Right atrium auricular region (tissue), 2 donors: ENCODE measurements at places on chromosomes 12 and 14. TPM values are rescaled to one million over a fixed set of nuclear protein-coding genes. Genes with fewer than 3 reads are reported as not detected.

The SLC10A1 gene
- total RNA-seq = not detected

DNA sequence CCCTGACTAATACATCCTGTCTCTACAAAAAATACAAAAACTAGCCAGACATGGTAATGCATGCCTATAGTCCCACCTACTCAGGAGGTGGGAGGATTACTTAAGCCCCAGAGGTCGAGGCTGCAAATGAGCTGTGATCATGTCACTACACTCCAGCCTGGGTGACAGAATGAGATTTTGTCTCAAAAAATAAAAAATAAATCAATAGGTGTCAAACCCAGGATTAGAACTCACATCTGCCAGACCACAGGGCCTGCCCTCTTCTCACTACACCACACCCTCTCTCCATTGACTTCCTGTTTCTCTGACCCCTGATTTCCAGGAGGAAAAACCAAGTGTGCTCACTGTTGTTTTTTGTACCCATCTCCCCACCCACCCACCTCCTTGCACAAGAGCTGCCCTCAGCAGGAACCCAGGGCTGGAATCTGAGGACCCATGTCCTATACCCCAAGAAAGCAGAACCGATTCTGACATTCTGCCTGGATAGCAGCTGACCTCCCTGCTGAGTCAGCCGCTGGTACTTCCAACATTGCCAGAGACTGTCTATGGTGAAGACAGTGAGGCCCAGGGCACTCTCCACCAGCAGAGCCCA lies 6.2 kb downstream of the CMKLR1 start:
- H3K36me3 ChIP-seq = no peaks in the 10 kb centered on the region
- H3K4me3 ChIP-seq = no peak overlapping the region
- no peaks in the 10 kb centered on the region for H3K27me3 ChIP-seq
- no peaks in the 10 kb centered on the region for H3K4me1 ChIP-seq
- H3K27ac ChIP-seq = peak overlapping the region; percentile 29

The GZMH gene
- total RNA-seq = 0.93 TPM

DNA sequence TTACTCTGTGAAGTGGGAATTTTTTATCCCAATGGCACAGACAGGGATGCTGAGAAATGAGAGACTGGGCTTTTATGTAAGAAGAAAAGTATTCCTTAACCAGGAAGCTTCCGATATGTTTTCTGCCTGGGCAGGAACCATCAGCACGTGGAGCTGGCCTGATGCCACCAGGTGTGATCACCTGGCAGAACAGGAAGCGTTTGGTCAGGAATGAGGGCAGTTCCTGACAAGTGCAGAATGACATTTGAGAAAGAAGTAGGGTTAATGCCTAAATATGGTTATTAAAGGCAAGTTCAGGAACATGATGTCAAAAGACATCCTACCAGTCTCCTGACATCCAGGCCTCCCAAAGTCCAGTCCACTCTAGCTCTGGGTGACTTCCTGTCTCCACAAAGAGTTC lies 210.3 kb downstream of the NUAK1 start:
- H3K27me3 ChIP-seq = no peaks in the 10 kb centered on the region
- H3K4me1 ChIP-seq = no peaks in the 10 kb centered on the region

The GDF3 gene
- not detected for total RNA-seq

The HOXC12 gene
- total RNA-seq = not detected

GRCh38 chr14:43877351-43877960 lies 629.6 kb downstream of the FSCB start:
- no peaks in the 10 kb centered on the region for H3K4me1 ChIP-seq
- no peaks in the 10 kb centered on the region for H3K36me3 ChIP-seq
- no peaks in the 10 kb centered on the region for H3K27me3 ChIP-seq
- DNase-seq = no peak

GRCh38 chr14:61090432-61091216 lies 109.6 kb downstream of the SLC38A6 start:
- DNase-seq = no peak
- H3K27ac ChIP-seq = no peak overlapping the region
- H3K4me1 ChIP-seq = no peaks in the 10 kb centered on the region

GRCh38 chr12:508145-508544 lies 48.4 kb downstream of the B4GALNT3 start:
- H3K4me1 ChIP-seq = peaks cover 33% of the 10 kb centered on the region
- H3K4me3 ChIP-seq = no peak overlapping the region
- H3K27ac ChIP-seq = peak overlapping the region; percentile 88
- no peaks in the 10 kb centered on the region for H3K36me3 ChIP-seq
- no peak for DNase-seq
- no peaks in the 10 kb centered on the region for H3K27me3 ChIP-seq

DNA sequence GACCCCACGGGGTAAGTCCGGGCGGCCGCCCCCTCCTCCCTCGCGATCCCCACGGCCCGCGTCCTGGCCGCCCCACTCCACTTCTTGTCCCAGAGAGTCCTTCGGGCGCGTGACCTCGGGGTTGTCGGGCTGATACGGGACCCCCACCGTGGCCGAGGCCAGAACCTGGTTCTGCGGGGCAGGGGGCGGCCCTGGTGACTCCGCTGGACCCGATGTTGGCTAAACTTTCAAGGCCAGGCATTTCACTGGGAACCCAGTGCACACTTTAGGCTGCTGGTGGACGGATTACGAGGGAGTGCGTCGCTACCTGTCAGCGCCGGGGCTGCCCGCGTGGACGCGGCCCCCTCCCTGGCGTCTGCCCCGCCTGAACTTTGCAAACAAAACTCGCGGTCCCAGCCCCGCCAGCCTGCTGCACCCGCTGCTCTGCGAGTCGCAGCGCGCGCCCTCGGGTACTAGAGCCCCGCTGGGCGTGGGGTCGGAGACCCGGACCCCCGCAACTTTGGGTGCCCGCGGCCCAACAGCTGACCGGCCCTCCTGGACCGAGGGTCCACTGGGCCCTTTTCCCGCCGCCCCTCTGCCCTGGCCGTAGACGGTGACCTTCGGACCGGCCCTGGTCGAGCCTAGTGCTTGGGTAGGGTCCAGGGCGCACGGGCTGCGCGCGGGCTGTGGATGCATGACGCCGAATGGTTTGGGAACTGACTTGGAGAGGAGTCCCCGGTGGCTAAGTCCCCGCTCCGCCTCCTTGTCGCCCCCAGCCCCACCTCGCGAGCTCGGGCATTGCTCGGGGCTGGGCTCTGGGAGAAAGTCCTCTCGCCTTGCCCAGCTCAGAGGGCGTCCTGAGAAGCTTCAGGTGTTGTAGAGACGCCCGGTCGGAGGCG lies 624 bp downstream of the RIN3 start:
- H3K27me3 ChIP-seq = no peaks in the 10 kb centered on the region
- H3K36me3 ChIP-seq = no peaks in the 10 kb centered on the region
- H3K27ac ChIP-seq = peak overlapping the region; percentile 79
- H3K4me3 ChIP-seq = peak overlapping the region; percentile 69
- no peak for DNase-seq

The CIDEB gene
- 6.6 TPM for total RNA-seq

The IL23A gene
- total RNA-seq = not detected

DNA sequence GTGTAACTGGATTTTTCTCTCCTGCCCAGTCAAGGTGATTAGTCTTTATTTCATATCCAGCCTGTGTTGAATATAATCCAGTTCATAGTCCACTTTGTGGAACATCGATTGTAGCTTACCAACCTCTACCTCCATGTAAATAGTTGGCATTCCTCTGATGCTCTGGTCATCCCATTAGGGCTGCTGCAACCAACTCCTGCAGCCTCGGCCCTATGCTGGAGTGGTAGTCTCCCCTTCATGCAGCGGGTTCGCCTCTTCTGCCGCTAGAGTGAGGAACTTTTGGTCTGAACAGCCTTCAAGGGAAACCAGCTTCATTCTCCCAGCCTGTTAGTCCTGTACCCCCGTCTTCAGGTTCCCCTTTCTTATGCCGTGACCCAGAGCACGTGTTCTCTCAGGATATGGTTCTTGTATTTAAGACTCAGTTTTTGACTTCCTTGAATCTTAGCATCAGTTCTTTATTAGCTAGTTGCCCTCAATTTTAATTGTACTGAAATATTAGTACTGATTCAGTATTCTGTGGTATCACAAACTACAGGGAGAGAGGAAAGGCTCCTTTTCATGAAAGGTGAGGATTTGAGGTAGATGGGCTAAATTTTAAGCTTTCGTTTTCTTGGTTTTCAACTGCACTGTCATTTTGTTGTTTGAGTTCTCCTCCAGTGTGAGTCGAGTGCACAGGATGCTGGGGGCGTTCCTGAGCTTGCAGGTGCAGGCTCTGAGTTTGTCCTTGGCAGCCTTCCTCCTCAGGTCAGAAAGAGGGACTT lies 33.2 kb downstream of the ZNF664 start:
- no peak overlapping the region for H3K4me3 ChIP-seq
- no peak overlapping the region for H3K27ac ChIP-seq
- no peak for DNase-seq

The RNASE3 gene
- not detected for total RNA-seq

The ESRRB gene
- total RNA-seq = 10.0 TPM

GRCh38 chr12:45296046-45296586 lies 80.2 kb downstream of the ANO6 start:
- no peaks in the 10 kb centered on the region for H3K36me3 ChIP-seq
- H3K27ac ChIP-seq = peak overlapping the region; percentile 23
- H3K27me3 ChIP-seq = no peaks in the 10 kb centered on the region
- H3K4me3 ChIP-seq = no peak overlapping the region

DNA sequence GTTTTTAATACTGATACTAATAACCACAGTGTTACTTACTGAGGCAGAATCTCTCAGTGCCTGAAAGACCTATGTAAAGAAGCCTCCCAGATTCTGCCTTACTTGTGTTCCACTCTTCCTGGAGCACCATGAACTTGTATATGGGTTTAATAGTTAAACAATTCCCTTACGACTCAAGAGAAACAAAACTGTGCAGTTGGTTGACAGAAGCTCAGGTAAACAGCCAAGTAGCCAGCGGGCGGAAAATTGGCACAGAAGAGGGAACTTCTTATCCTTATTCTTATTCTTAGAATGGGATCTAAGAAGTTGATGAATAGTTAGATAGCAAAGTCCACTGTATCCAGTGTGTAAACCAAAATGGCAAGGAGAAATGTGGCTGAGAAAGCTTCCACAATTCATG lies 22.7 kb upstream of the MAGOHB start:
- H3K4me3 ChIP-seq = no peak overlapping the region
- no peaks in the 10 kb centered on the region for H3K36me3 ChIP-seq
- no peak for DNase-seq
- no peaks in the 10 kb centered on the region for H3K27me3 ChIP-seq
- no peak overlapping the region for H3K27ac ChIP-seq

The ABCC9 gene
- total RNA-seq = 25.0 TPM

DNA sequence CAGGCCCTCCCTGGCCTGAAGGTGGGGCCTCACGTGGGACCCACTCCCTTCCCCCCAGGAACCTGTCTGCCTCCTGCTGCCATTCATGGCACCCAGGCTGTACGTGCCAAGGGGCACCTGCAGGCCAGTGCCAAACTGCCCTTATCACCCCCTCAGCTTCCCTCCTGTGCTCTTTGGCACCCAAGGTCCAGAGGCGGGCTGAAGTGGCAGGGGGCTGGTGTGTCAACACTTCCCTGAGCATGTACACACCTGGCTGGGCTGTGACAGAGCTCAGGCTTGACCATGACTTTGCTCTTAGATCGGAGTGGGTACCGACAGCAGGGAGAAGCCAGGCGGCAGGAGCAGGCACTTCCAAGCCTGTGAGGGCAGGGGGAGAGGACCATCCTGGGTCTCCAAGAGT lies 41.6 kb downstream of the HSD17B6 start:
- no peaks in the 10 kb centered on the region for H3K27me3 ChIP-seq
- no peaks in the 10 kb centered on the region for H3K4me1 ChIP-seq
- DNase-seq = no peak
- H3K4me3 ChIP-seq = no peak overlapping the region

DNA sequence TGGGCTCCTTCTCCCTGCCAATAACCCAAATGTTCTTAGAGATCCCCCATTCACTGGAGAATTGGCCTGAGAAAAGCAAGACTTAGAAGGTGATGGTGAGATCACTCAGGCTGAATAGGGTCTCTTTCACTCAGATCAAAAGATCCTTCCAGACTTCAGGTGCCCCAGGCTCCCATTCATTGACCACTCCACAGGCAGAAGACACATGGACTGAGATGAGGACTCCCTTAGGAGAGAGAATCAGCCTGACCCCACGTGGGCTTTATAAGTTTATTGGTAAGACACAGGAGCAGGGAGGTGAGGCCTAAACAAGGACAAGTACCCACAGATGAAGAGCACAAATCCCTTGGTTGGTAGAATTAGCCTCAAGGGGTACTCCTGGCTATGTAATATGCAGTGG lies 6.1 kb upstream of the KRT72 start:
- no peaks in the 10 kb centered on the region for H3K36me3 ChIP-seq
- H3K4me3 ChIP-seq = no peak overlapping the region
- no peak overlapping the region for H3K27ac ChIP-seq
- H3K27me3 ChIP-seq = peaks cover 5% of the 10 kb centered on the region

GRCh38 chr12:101207086-101207780 lies 2.8 kb downstream of the SLC5A8 start:
- H3K4me1 ChIP-seq = no peaks in the 10 kb centered on the region
- no peak overlapping the region for H3K4me3 ChIP-seq

GRCh38 chr14:55938249-55938791 lies 179.9 kb upstream of the PELI2 start:
- DNase-seq = no peak
- H3K4me3 ChIP-seq = no peak overlapping the region
- no peak overlapping the region for H3K27ac ChIP-seq
- H3K27me3 ChIP-seq = no peaks in the 10 kb centered on the region

The KERA gene
- not detected for total RNA-seq

- no peak overlapping the region for H3K4me3 ChIP-seq
- H3K36me3 ChIP-seq = no peaks in the 10 kb centered on the region
- no peak overlapping the region for H3K27ac ChIP-seq
- H3K4me1 ChIP-seq = no peaks in the 10 kb centered on the region
- DNase-seq = no peak
Observed at GRCh38 chr12:99974146-99974545, 10.6 kb downstream of the ANKS1B start.

The FAM222A gene
- total RNA-seq = 23.6 TPM

The TMEM233 gene
- total RNA-seq = 0.28 TPM

- H3K36me3 ChIP-seq = no peaks in the 10 kb centered on the region
- no peaks in the 10 kb centered on the region for H3K27me3 ChIP-seq
- DNase-seq = no peak
- H3K4me1 ChIP-seq = no peaks in the 10 kb centered on the region
Observed at GRCh38 chr12:40831916-40832315, 139.7 kb downstream of the CNTN1 start.

GRCh38 chr14:75987201-75987970 lies 1.8 kb downstream of the IFT43 start:
- no peak overlapping the region for H3K4me3 ChIP-seq
- H3K4me1 ChIP-seq = no peaks in the 10 kb centered on the region
- H3K36me3 ChIP-seq = peaks cover 24% of the 10 kb centered on the region
- peak overlapping the region; percentile 99 for H3K27ac ChIP-seq

- no peak overlapping the region for H3K27ac ChIP-seq
- DNase-seq = no peak
- no peaks in the 10 kb centered on the region for H3K27me3 ChIP-seq
- no peak overlapping the region for H3K4me3 ChIP-seq
Observed at GRCh38 chr14:51053157-51053556, 41.7 kb downstream of the TRIM9 start.

The NRDE2 gene
- total RNA-seq = 6.9 TPM

DNA sequence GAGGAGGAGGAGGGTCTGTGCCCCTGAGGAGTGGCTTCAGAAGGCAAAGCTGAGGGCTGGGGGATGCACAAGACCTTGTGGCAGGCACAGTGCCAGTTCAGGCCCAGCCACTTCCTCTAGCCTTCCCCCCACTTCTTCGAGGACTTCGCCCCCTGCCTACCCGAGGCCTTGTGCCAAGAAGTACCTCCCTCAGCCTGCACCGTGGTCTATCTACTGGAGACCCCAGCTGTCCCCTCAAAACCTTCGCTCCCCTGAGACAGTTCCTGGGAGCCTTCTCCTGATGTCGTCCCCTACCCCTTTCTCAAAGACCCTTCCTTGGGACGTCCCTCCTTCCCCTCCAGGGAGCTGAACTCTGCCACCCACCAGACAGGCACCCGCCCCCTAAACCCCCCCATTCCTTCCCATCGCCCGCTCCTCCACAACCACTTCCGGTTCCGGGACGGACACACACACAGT lies 604 bp downstream of the ZNF384 start:
- peak overlapping the region; percentile 91 for H3K4me3 ChIP-seq
- peak overlapping the region; percentile 95 for H3K27ac ChIP-seq
- H3K27me3 ChIP-seq = no peaks in the 10 kb centered on the region
- H3K36me3 ChIP-seq = no peaks in the 10 kb centered on the region
- H3K4me1 ChIP-seq = no peaks in the 10 kb centered on the region
